Activated naive CD4-positive, alpha-beta T cell treated with Interleukin-2 at 50 U/mL for 16 hours (primary cell): ENCODE measurements at places on chromosomes 5 and 9.

DNA sequence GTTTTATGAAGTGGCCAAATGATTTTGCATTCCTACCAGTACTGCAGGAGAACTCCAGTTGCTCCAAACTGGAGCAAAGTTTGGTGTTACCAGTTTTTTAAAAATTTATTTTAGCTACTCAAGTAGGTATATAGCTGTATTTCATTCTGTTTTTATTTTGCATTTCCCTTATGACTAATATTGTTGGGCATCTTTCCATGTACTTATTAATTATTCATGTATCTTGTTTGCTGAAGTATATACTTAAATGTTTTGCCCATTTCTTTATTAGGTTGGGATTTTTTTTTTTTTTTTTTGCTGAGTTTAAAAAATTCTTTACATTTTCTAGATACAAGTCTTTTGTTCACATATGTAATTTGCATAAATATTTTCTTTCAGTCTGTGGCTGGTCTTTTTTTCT lies 386.6 kb upstream of the DAB2 start:
- DNase-seq = no peak

DNA sequence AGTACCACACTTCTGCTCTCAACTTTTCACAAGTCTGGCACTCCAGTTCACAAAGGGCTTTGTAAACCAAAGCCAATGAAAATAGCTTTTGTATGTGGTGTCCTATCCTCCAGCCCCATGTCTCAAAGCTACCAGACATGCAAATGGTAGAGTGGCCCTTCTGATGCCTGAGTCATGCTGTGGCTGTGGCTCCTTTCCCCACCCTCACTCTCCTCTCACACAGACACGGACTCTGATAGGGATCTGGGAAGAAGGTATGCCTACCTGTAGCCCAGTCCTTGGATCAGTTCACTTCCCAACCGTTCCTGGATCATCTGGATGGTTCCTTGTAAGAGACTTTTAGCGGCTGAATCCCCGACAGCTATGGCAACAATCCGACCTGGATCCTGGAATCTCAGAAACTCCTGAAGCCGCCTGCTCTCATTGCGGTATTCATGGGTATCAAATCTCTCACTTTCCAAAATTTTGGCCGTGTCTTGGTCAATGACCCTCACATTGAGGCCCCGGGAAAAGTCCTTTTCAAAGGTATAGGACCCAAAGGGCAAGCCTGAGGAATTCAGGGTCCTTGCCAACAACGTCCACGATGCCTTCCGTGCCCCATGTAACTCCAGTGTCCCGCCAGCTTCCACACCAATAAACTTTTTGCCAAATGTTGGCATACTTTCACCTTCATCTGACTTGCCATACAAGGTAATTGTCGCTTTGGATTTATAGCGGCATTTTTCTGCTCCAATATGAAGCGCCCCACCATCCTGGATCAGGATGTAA lies 23.4 kb downstream of the CEMIP2 start:
- DNase-seq = no peak

DNA sequence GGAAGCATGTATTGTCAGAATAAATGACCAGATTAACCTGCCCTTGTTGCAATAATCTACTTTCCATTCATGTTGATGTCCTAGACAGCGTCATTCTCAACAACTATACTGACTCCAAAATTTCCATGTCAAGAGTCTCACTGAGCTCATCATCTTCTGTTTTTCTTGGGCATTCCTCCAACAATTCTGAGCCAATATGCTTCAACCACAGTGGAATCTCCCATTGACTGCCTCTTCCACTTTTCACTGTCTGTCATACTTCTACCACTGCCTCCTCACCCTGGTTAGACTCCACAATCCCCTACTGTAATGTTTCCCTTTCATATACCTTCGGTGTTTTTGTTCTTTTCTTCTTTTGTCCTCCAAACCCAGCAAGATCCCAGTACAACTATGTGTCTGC lies 162.8 kb downstream of the TLE1 start:
- no peak for DNase-seq

DNA sequence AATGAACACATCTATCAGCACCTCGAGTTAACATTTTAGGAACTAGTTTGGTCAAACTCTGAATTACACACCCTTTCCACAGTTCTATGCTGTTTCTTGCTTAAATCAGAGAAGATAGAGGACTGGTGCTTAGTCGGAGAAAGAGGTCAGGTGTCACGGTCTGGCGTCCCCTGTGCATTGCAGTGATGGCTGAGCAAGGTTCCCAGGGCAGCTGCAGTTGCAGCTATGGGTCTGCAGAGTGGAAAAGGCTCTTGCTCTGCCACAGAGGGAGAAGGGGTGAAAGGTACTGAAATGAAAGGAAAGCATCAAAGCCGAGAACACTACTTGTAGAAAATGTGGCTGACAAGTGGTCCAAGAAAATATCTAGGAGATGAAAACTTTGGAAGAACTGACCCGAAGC lies 25.2 kb upstream of the SH3RF2 start:
- DNase-seq = no peak

GRCh38 chr5:11224436-11225187 lies 463.6 kb upstream of the DAP start:
- no peak for DNase-seq

GRCh38 chr5:2891781-2892180 lies 140.3 kb upstream of the IRX2 start:
- DNase-seq = no peak

- DNase-seq = peak; percentile 4
Measured at GRCh38 chr5:38420691-38421390, 135.6 kb downstream of the LIFR start.

GRCh38 chr5:126438267-126438666 lies 15.1 kb downstream of the GRAMD2B start:
- no peak for DNase-seq

GRCh38 chr5:124706729-124707361 lies 39.6 kb downstream of the ZNF608 start:
- no peak for DNase-seq

GRCh38 chr5:6576861-6577501 lies 55.9 kb downstream of the NSUN2 start:
- DNase-seq = no peak

- DNase-seq = no peak
Measured at GRCh38 chr5:22900801-22901310, 47.7 kb upstream of the CDH12 start.

DNA sequence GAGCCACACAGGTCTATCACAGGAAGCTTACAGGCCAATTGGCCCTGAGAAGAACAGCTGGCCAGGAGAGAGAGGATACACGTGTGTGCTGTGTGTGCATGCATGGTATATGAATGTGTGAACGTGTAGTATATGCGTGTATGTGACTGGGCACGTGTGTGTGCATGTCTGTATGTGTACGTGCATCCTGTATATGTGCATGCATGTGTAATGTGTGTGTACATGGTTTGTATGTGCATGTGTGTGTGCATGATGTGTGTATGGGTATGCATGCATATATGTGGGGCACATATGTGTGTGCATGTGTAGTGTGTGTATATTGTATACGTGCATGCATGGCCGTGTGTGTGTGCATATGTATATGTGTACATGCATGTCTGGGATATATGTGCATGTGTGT lies 57.0 kb upstream of the FCN2 start:
- no peak for DNase-seq

- DNase-seq = no peak
Measured at GRCh38 chr9:105950448-105950847, 256.1 kb downstream of the TMEM38B start.

- no peak for DNase-seq
Measured at GRCh38 chr5:112097768-112098167, 321.3 kb downstream of the EPB41L4A start.

- no peak for DNase-seq
Measured at GRCh38 chr9:127316586-127317323, 52.2 kb downstream of the GARNL3 start.

DNA sequence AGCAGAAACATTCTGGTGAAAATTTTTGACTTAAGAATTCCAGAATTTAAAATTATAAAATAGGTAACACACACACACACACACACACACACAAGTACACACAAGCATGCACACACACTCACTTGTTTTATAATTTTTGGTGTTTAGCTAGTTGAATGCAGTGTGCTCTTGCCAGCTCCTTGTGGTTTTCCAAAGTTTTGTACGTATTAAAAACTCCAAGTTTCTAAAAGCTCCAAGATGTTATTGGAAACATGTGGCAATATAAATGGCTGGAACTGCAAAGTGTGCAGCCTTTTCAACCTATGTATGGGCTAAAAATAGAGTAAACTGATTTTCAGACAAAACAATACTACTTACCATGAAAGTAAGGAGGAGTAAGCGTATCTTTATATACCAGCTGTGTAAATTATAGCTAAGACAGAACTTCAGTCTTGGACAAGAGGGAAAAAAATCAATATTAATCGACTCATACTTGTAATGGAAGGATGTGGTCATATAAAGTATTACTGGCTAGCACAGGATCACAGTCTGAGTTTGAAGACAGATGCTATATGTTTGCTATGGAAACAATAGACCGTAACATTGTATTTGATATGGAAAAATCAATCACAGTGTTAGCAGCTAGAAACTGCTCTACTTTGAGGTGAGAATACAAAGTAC lies 727.1 kb upstream of the GRAMD2B start:
- DNase-seq = no peak

DNA sequence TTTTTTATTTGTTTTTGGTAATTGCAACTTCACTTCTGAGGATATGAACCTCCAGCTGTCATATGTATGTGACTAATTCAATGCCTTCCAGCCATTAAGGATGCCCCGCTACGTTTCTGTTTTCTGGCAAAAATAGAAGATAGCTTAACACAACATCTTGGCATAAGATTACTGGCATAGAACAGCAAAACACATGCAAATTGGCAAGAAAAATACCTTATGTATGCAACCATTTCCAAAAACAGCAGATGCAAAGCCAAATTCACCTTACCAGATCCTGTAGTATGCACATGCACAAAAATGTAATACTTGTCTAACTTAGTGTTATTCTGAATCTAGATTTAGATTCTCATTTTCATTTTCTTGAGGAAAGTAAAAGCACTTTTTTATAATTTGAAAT lies 461.1 kb upstream of the CYLC2 start:
- no peak for DNase-seq

DNA sequence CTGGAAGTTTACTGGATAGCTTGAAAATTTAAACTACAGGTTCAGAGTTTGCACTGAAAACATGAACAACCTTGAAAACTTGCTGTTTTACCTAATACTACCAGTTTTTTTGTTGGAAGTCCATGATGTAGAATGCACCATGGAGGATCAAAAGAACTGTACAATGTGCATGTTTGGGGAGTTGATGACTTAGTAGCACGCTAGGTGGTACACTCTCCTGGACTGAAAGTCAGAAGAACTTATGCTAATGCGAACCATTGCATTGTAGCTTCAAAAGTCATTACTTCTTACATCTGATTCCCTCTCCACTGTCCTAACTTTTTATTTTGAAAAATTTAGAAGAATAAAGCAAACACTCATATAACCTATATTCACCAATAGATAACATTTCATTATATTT lies 211.0 kb downstream of the OSTF1 start:
- no peak for DNase-seq

DNA sequence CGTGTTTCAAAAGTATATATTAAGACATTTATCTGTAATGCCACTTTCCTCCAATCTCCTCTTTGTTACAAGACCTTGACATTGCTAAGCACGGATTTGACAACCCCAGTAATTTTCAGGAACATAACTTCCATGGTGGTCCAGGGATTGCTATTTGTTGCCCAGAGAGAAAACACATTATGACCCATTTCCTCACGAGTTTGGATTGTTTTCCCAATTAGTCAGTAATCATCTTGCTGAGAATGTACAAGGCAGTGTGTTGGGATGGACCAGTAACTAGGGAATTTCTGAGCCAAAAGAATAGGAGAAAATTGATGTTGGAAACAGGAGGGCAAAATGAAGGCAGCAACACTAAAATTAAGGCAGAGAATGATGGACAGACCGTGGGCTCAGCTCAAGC lies 574.1 kb downstream of the EBF1 start:
- no peak for DNase-seq

DNA sequence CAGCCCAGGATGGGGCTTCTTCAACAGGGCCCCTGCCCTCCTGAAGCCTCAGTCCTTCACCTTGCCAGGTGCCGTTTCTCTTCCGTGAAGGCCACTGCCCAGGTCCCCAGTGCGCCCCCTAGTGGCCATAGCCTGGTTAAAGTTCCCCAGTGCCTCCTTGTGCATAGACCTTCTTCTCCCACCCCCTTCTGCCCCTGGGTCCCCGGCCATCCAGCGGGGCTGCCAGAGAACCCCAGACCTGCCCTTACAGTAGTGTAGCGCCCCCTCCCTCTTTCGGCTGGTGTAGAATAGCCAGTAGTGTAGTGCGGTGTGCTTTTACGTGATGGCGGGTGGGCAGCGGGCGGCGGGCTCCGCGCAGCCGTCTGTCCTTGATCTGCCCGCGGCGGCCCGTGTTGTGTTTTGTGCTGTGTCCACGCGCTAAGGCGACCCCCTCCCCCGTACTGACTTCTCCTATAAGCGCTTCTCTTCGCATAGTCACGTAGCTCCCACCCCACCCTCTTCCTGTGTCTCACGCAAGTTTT lies 23.6 kb downstream of the PCDHGC5 start:
- peak; percentile 85 for DNase-seq

DNA sequence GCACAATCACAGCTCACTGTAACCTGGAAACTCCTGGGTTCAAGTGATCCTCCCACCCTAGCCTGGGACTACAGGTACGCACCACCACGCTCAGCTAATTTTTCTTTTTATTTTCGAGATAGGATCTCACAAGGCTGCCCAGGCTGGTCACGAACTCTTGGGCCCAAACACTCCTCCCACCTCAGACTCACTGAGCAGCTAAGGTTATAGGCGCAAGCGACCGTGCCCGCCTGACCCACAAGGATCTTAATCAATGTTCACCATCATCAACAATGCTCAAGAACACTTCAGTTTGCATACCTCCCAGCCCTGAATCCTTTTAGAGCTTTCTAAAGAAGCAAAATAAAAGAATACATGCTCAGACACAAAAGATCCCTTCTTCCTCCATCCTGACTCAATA lies 13.2 kb downstream of the ETF1 start:
- no peak for DNase-seq

DNA sequence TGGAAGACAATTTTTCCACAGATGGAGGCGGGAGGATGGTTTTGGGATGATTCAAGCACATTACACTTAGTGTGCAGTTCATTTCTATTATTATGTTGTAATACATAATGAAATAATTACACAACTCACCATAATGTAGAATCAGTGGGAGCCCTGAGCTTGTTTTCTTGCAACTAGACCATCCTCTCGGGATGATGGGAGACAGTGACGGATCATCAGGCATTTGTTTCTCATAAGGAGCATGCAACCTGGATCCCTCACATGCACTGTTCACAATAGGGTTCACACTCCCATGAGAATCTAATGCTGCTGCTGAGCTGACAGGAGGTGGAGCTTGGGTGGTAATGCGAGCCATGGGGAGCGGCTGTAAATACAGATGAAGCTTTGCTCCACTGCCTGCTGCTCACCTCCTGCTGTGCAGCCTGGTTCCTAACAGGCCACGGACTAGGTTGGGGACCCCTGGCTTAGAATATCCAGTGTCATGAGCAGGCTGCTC lies 1.6 kb downstream of the STKLD1 start:
- DNase-seq = no peak

DNA sequence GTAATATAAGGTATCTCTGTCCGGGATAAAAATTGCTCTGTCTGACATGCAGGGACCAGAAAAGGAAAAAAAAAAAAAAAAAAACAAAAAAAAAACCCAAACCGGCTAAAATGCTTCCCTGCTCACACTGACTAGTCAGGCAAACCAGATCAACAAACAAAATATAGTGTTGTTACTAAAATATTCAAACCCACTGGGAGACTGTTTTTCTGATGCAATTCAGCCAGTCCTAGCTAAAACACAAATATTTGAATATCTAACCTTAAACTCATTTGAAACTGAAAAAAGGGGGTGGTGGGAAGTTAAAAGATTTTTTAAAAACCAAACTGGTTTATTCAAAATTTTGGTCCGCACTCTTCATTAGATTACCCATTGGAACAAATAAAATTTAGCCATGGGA lies 61.0 kb downstream of the APBA1 start:
- DNase-seq = no peak

- DNase-seq = no peak
Measured at GRCh38 chr5:37663538-37663937, 176.3 kb downstream of the GDNF start.
